ENCODE measurements at places on chromosomes 5 and 9. TPM values are rescaled to one million over a fixed set of nuclear protein-coding genes. Genes with fewer than 3 reads are reported as not detected.

GRCh38 chr5:141603923-141604717 is 14.7 kb downstream of the DIAPH1 start:
- DNase-seq, result peak; percentile 95

DNA sequence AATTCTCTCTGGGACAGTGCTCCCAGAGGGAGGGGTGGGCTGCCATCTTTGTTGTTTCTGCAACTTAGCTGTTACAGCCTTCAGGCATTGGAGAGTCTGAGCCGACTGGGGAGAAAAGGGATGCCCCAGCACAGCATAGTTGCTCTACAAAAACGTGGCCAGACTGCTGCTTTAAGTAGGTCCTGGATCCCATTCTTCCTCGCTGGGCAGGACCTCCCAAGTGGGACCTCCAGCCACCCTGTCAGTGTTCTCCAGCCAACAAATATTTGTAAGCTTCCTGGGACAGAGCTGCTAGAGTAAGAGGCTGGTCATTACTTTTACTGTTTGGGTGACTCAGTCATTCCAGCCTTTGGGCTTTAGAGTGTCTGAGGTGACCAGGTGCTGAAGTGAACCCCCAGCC is 292.7 kb upstream of the NREP start:
- no peak for DNase-seq

DNA sequence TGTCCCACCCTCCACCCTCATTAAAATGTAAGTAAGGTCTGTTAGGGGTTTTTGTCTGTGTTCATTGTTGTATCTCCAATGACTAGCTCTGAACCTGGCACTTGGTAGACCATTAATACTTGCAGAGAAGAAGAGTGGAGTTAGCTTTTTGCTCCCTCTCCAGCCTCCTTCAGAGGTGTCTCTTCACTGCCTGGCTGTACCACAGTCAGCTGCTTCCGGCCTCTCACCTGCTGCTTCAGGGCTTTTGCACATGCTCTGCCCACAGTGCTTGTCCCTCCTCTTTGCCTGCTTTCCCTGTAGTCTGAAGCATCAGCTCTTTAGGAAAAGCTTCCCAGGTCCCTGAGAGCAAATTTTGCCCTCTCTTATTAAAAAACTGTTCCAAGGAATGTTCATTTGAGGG is 83.6 kb downstream of the SNX24 start:
- no peak for DNase-seq

- DNase-seq, result no peak
Observed at GRCh38 chr5:52743012-52743411, 44.7 kb upstream of the ITGA1 start.

DNA sequence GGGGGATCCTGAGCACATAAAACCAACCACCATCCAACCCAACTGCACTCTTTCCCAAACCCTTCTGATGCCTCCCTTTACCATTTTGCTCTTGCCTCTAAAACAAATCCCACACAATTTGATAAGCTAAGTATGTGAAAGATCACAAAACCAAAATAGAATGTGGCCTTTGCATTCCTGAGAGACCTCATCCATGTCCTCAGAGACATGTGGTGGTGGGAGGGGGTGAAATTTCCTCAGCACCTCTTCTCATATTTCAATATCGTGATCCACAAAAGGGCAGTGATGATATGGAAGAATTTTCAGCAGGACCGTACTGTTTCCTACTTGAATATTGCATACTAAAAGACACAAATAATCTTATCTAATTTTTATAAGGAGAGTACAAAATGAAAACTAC is 423.3 kb downstream of the TLE1 start:
- peak; percentile 59 for DNase-seq

MGAT4B gene
- 157 TPM for total RNA-seq
